ENCODE measurements at places on chromosomes 13 and 19.
A peak's percentile ranks its signal among the peaks of the same experiment; 100 is the strongest.

- DNase-seq, result no peak
Measured at GRCh38 chr13:92745258-92745657, 481.3 kb upstream of the GPC6 start.

GRCh38 chr19:44626048-44626624 lies 12.8 kb downstream of the IGSF23 start:
- DNase-seq, result no peak

DNA sequence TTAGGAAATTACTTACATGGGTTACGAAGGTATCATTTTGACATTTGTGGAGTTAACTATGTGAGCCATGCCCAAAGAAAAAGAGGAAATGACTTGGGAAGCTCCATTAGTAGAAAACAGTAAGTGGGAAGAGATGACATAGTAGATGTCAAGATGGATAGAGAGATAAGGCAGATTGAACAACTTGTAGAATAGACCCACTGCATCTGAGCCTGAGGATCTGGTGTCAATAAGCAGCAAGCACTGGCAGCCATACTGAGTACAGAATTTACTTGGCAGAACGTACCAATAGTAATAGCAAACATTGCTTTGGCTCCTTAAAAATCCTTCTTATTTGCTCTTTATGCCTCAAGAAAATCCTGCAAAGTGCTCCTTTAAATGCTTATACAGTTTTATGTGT lies 203.8 kb downstream of the GPC6 start:
- DNase-seq, result no peak

DNA sequence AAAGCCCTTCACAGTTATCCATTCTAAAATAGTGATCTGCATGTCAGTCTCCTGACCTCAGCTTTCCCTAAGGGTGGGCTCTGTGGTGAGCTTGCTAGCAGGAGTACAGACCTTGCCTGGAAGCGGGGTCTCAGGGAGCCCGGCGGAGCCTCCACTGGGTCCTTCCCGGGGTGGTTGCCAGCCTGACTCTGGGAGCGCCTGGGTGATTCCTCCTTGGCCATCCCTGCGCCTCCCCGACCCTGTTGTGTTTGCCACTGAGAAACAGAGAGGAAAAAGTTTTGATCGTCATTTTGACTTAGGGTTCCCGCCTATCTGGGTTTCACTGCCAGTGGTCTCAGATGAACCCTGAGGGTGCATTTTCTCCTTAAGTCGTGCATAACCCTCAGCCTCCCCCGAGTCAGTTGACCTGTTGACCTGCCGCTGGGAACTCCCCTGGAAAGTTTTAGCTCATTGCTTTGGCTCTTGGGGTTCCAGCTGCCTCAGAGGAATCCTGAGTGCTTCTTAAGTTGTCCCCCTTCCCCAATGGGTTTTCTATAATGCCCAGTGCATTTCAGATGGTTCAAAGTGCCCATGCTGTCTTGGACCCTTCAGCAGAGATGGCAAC lies 117.8 kb downstream of the RAB20 start:
- no peak for DNase-seq

DNA sequence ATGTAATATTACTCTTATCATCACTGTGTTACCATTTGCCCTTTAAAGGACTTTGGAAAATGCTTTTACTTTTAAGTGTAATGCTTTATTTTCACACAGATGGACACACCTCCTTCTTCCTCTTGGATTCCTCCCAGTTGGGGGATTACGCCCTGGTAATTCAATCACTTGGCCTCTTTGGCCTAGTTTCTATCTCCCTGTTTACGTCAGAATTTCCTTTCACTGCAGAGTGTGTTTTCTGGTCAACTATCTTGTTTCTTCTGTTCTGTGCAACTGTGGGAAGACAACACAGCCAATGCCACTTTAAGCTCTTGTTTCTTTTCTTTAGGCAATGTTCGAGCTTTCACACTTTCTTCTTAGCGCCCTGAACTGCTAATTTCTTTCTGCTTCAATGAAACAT lies 257.3 kb upstream of the MAB21L1 start:
- no peak for DNase-seq

- DNase-seq, result no peak
Measured at GRCh38 chr13:21152251-21152899, 24.0 kb downstream of the SKA3 start.

GRCh38 chr13:49488563-49488962 lies 7.2 kb upstream of the PHF11 start:
- no peak for DNase-seq

- DNase-seq, result no peak
Measured at GRCh38 chr13:39875111-39875987, 219.9 kb downstream of the COG6 start.

DNA sequence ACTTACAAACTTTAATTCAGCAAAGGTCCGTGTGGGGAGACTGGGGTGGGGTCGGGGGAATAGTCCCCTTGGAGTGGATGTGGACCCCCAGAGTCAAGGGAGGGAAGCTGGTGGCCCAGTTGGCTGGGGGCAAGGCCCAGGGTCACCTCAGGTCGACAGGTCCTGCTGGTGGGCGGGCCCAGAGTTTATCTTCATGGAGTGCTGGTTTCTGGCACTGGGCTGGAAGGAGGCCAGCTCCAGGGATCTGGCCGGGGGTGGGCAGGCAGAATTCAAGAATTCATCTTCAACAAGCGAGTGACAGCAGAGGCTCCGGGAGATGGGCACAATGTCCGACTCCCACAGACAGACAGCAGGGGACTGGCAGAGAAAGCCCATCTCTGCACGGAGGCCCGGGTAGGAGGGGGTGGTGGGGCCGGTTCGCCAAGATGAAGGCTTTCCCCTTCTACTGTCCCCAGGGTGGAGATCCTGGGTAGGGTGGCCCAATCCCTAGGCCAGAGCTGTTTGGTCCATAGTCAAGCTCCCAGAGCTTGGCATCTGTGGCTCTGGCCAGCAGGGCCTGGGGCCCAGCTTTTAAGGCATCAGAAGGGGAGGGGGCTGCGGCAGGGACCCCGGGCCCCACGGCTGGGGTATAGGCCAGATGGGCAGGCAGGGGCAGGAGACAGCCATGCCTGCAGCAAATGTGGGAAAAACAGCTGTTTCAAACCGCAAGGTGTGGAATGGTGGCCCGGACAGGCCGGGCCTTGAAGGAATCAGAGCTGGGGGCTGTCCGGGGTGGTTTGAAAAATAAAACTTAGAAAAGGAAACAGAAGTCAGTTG lies 622 bp upstream of the FDX2 start:
- no peak for DNase-seq

- DNase-seq, result no peak
Measured at GRCh38 chr13:22168437-22169190, 497.7 kb downstream of the FGF9 start.

GRCh38 chr19:16829010-16829821 lies at the start of gene SIN3B:
Gene SIN3B, plus strand, starts transcription at chr19:16829398. Its CDS starts 23 bp downstream, at chr19:16829421.
- peak; percentile 95 for DNase-seq

DNA sequence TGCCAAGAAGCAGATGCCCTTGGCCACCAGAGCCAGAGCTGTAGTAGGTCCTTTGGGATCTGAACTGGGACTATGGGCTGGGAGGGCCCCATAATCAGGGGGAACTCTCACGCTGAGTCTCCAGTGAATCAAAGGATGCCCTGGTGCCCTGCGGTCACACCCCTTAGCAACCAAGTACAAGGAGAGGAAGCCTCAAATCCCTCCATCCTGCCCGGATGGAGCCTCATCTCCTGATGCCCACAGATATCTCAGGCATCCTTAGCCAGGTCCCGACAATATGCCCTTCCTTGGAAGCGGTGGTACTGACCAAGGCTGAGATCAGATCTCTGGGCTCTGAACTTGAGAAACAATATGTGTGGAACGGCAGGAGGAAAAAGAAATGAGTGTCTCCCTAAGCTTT lies 1.7 kb downstream of the PLEKHA4 start:
- no peak for DNase-seq

- no peak for DNase-seq
Measured at GRCh38 chr13:36166046-36166445, 34.9 kb upstream of the DCLK1 start.

- no peak for DNase-seq
Measured at GRCh38 chr19:45264781-45265317, 13.8 kb downstream of the MARK4 start.

GRCh38 chr13:50539791-50540530 lies 303.5 kb downstream of the DLEU7 start:
- DNase-seq, result no peak

DNA sequence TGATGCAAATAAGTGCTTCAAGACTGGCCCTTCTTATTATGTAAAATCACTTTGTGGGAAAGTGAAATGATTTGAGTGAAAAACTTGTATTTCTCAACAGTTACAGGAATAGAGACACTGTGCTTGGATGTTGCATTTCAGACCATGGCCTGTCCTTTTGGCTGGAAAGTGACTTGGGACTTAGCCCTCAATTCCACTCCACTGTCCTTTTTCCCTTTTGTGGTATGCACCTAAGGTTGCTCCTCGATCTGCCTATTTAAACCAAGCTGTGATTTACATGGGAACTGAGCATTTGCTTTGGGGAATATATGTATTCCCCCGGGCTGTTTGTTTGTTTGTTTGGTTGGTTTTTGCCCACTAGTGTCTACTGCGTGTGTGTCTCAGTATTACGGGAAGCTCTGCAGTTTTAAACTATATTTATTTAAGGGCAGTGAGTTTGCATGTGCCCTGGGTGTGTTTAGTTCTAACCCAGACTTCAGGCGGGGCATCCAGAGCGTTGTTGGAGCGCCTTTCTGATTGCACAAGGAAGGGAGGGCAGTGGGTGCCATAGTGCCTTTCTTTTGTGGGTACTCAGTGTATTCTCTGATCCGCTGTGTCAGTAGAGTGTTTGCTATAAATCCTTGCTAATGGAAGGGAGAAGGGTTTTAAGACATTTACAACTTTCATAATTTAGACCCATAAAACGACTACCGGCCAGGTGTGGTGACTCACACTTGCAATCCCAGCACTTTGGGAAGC lies 18.2 kb upstream of the RNF113B start:
- DNase-seq, result no peak

DNA sequence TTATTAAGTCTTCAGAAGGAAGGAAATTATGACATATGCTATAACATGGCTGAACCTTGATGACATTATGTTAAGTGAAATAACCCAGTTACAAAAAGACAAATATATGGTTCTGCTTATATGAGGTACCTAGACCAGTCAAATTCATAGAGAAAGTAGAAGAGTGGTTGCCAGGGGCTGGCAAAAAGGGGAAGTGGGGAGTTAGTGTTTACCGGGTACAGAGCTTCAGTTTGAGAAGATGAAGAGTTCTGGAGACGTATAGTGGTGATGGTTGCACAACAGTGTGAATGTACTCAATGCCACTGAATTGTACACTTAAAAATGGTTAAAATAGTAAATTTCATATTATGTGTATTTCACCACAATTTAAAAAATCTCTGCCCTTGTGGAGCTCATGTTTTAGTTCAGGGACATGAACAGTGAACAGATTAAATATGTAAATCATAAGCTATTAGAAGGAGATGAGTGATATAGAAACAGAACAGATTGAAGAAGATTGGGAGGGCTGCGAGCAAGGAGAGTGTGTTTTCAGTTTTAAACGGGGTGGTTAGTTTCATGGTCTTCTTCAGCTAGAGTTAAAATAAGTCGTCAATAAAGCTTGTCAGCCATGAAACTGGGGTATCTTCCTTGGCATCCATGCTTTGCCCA lies 355.2 kb downstream of the KCNRG start:
- no peak for DNase-seq

- no peak for DNase-seq
Measured at GRCh38 chr19:15669891-15670290, 3.0 kb upstream of the CYP4F12 start.

DNA sequence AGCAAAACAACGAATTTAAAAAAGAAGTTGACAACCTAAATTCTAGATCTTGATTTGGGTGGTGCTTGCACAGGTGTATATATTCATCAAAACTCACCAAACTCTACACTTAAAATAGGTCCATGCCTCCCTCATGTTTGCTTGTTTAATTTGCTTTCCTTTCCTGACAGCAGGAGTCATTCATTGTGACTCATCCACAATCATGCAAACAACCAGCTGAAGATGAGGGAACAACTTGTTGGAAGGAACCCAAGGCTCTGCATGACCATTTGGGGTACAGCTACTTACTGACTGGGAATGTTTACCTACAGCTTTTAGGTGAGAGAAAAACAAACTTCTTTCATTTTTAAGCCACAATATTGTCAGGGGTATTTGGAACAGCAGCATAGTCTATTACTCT lies 96.6 kb downstream of the RXFP2 start:
- DNase-seq, result no peak

DNA sequence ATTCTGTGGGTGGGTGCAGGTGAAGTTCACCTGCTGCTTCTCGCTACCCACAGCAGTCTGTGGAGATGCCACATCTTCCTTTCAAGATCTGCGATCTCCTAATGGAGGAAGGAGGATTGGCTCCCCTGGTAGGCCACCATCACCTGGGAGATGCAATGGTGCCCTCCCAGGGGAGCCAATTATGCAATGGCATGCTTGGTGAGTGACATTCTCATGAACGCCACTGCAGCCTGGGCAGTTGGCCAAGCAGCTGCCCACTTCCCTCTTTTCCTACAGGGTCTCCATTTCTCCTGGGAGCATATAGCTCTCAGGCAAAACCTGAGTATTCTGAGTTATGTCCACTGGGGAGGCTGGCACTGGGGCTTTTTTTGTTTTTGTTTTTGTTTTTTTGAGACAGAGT lies 83.5 kb upstream of the KCTD15 start:
- DNase-seq, result no peak

Data from H1 (cell line).